DMS 273 treated with DMSO at 0.1 percent for 48 hours (cell line): ENCODE measurements at places on chromosomes 1 and 21.

DNA sequence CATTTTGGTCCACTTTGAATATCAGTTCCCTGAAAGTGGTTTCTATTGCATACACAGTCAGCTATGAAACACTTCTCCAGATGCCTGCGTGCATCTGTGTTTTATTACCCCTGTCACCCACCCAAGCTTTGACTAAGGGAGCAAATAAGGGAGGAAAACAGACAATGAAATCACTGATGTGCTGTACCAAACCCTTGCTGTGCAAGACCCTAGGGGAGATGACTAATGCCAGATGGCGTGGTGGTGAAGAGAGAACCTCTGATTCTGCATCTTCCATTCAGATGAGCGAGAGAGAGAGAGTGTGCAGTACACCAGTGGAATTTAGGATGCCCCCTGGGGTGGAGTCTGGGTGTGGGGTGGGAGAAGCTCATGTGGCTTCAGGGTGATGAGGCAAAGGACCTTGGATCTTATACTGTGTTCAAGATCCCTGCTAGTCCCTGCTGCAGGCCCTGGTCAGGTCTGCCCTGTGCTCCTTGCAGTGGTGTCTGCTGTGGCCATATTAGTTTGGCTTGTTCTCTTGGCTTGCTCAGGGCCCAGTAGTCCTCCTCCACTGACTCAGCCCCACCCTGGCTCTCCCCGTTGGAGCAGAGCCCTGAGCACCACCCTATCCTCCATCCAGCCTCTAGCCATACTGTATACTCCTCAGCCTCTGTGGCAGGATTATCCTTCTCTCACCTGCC, 18.5 kb downstream of the CLCA1 start:
- DNase-seq: no peak

GRCh38 chr1:107546576-107546975, 405.7 kb downstream of the NTNG1 start:
- DNase-seq: no peak

DNA sequence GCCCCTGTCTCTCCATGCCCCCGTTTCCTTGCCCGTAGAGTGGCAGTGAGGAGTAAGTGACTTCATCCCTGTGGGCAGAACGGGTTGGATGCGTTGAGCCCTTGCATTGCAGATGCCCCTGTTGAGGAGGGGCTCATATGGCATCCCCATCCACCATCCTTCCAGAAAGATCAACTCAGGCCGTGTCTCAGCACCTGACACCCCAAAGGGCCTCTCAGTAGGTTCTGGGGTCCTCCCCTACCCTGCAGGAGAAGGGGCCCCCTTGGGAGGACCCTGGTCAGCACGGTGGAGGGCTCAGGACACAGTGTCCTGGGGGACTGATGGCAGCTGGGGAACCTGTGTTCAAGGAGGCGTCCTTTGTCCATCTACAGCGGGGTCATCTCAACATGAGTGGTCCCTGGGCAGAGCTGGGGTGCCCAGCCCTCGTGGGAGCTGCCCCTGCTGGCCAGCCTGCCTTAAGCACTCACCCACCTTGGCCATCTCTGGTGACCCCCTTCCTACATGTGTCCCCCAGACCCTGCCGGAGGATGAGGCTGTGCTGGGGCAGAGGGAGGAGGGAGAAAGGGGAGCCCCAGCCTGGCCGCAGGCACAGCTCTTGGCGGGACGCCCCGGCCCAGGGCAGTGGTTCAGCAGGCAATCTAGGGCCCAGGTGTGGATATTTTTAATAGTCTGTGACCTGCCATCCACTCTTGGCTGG, 48.2 kb upstream of the ACTRT2 start:
- no peak for DNase-seq

GRCh38 chr1:202857136-202857610, 31.8 kb downstream of the RABIF start:
- DNase-seq: no peak

DNA sequence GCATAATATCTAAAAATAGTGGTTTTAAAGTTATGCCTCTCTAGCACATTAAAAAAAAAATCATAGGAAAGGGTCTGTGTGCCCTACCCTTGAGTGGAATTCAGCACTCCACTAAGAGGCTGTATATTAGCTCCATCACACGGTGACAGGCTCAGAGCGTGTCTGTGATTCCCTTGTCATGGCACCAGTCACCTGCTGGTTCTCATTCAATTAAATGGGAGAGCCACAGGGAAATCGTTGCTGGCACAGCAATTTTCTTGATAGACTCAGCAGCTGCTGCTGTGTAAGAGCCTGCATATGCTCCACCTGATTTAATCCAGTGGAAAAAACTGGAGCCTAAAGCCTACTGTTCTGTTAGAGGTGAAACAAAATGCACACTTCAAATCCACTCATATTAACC, 9.5 kb downstream of the ATP6V1G3 start:
- DNase-seq: peak; percentile 41

GRCh38 chr1:99852648-99853047, 2.5 kb downstream of the AGL start:
- no peak for DNase-seq

DNA sequence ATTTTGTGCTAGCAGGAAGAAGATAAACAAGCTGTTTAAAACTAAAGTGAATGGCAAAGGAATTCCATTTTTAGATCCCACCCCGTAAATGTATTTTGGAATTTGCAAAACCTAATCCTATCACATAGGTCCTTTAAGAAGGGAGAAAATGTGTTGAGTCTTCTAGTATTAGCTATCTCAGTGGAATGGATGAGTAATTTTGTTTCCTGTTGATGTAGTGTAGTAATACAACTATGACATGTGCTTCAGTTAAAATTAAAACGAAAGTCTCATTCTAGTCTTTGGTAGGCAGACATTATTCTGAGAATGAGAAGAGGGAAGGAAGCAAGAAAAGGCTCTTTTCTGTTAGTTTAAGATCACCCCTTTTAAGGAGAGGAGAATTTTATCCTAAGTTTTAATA, 265.9 kb upstream of the C1orf105 start:
- no peak for DNase-seq

DNA sequence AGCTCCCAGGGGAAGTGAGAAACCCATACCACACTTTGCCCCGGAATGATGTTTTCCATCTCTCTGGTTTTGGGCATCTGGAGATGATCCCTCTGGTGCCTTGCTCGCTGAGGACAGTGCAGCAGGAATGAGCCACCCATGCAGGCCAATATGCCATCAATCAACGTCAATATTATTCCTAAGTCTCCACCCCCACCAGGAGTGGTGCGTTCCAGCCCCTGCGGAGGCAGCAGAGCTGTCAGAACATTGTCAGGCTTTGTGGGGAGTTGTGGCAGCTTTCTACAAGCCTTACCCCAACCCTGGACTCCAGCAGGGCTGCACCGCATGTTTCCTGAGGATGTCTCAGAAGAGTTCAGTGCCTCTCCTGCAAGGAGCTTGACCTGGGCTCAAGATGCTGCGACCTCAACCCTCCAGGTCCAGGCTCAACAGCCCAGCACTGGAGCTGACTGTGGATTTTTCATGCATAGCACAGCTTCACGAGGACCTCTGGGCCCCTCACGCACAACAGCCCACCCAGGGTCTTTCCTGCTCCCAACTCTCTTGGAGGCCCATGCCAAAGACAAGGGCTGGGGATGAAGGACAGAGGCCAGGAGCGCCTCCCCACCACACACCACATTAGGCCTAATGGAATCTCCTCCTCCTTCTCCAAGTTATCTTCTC, 67.5 kb downstream of the PSMG1 start:
- DNase-seq: no peak

DNA sequence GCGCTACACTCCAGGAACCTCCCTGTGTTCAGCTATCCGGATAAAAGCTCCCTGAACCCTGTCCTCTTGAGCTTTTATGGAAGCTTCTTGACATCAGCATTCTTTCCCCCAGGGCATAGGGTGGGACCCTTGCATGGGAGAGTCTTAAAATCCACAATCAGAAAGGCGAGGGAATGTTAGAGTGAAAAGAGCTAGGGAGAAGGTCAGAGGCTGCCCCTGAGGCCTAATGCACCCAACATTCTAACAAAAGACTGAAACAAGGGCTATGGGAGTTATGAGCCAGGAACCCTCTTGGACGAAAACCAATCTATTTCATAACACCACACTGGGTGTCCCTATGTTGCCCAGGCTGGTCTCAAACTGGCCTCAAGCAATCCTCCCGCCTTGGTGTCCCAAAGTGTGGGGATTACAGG, 36.7 kb downstream of the NEK2 start:
- DNase-seq: no peak

GRCh38 chr1:19504796-19505692, 19.7 kb upstream of the CAPZB start:
- no peak for DNase-seq

GRCh38 chr1:211210052-211210451, 49.1 kb upstream of the RCOR3 start:
- no peak for DNase-seq

DNA sequence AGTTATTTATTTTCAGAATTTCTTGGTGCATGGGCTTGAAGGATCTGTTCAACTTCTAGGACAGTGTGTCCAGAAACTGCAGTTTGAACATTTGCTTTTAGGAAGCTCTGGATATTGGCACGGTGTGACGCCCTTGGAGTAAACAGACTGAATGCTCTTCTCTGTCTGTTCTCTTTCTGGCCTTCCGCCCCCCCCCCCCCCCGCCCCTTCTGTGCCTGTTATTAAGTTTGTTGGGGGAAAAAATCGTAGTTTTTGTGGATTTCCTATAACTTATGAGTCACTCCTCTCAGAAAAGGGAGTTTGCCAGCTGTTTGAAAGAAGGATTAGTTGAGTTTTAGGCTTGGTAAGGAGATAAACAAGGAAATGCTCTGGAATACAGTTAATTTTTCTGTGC, 1.2 kb downstream of the KCTD3 start:
- peak; percentile 65 for DNase-seq
